ENCODE measurements at places on chromosomes 1 and 21. TPM values are rescaled to one million over a fixed set of nuclear protein-coding genes. Genes with fewer than 3 reads are reported as not detected.

The ERICH3 gene
- not detected for total RNA-seq

The PGBD5 gene
- 0.68 TPM for total RNA-seq

The GJA8 gene
- not detected for total RNA-seq

The C1orf115 gene
- 4.6 TPM for total RNA-seq

The KCNA3 gene
- total RNA-seq, result not detected

The TFF2 gene
- not detected for total RNA-seq

The DSCAM gene
- total RNA-seq, result 0.28 TPM

The SPRR1A gene
- total RNA-seq, result 9.5 TPM

The PIGP gene
- 6.3 TPM for total RNA-seq

The IFFO2 gene
- 65.6 TPM for total RNA-seq

The OR2T33 gene
- not detected for total RNA-seq

The DMRTA2 gene
- 14.2 TPM for total RNA-seq

The PLPPR4 gene
- not detected for total RNA-seq

The B3GALT5 gene
- total RNA-seq, result 0.36 TPM

The GPR3 gene
- under 0.01 TPM for total RNA-seq

The ORC1 gene
- total RNA-seq, result 0.34 TPM

The HSPA6 gene
- total RNA-seq, result 1.0 TPM

The TRPM2 gene
- not detected for total RNA-seq

The MTARC2 gene
- total RNA-seq, result 4.6 TPM

The CNR2 gene
- not detected for total RNA-seq

The C1orf167 gene
- not detected for total RNA-seq

The EXOC8 gene
- 24.2 TPM for total RNA-seq

Data from nasal cavity respiratory epithelium epithelial cell of viscerocranial mucosa (primary cell).